Frontal cortex (tissue), 4 donors: ENCODE measurements at places on chromosomes 13 and 19. TPM values are rescaled to one million over a fixed set of nuclear protein-coding genes. Genes with fewer than 3 reads are reported as not detected.

DNA sequence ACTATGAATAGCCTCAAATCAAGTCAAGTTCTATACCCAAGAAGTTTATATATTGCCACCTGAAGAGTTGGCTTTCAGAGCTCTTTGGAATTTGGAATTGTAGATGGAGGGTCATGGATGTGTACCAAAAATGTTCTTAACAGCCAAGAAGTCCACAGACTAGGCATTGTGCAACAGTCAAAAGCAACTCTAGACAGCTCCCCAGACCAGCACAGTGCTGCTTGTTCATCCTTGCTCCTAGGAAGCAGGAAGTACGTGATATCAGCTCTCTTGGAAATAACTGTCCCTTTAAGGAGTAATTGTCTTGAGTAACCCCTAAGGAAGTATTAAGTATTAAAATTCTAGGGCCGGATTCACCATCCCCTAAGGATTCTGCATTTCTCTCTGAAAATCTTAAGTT is 30.7 kb upstream of the IL17D start:
- no peak for DNase-seq

Gene ZNF835
- total RNA-seq = 13.0 TPM

GRCh38 chr19:23254141-23254910 is 4.1 kb upstream of the ZNF724 start:
- no peak for DNase-seq

- DNase-seq = no peak
Observed at GRCh38 chr19:1161716-1162115, 12.4 kb downstream of the SBNO2 start.

Gene FGF21
- not detected for total RNA-seq

DNA sequence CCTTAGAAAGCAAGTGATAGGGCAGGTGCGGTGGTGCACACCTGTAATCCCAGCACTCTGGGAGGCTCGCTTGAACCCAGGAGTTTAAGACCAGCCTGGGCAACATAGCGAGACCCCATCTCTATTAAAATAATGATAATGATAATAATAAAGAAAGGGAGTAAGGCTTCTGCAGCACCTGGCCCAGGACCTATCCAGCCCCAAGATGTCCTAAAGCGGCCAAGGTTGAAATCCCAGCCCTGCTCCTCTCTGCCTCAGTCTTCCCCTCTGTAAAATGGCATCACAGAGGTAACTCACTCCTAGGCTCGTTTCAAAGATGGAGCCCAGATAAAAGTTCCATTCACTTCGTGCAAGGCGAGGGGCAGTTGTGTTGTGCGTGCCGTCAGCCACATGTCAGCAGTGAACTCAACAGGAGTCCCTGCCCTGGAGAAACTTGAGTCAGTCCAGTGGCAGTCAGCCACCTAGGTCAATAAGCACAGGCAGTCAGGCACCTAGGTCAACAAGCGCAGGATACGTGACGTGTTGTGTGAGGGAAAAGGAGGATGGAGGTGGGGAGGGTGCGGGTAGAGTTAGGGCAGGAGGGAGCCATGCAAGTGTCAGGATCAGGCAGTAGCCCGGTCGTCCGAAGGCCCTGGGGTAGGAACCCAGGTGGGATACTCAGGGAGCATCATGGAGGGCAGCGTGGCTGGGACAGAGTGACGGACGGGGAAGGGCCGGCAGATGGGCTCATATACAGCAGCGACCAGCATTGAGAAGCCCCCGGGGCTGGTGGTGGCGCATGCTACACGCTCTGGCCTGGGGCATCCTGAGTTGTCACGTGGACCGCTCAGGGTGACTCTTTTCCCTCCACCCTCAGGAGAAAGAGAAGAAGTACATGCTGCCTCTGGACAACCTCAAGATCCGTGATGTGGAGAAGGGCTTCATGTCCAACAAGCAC is 16.6 kb downstream of the TMED1 start:
- DNase-seq = no peak
